ENCODE measurements at places on chromosomes 7 and 10.
A peak's percentile ranks its signal among the peaks of the same experiment; 100 is the strongest.

- no peak for DNase-seq
These were observed 263.7 kb downstream of the IPMK start for GRCh38 chr10:58003945-58004344.

DNA sequence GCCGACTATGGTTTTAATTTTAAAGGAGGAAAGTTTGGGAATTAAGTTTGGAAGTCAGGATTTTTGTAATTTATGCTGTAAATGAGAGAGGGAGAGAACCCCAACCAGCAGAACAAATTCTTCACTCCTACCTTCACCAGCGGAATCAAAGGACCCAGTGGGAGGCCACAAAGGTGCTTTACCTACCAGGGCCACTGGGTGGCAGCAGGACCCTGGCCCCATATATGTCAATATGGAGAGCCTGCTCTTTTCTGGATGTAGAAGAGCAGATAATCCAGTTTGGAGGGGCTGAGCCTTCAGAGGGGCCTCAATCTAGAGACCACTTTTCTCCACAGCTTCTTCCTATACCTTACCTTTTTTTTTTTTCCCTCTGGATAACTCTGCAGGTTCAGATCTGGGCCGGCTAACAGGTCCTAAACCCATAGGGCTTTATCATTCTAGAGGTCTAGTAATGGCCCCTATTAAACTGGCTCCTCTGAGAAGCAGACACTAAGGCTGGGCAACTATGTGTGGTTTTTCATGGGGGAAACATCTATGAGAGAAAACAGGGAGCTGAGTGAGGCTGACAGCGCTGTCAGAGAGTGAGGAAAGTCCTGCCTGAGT lies 8.5 kb upstream of the SCD start:
- peak; percentile 74 for DNase-seq

- peak; percentile 46 for DNase-seq
These were observed 205.8 kb upstream of the FRMD4A start for GRCh38 chr10:14536241-14537213.

- DNase-seq = no peak
These were observed 3.2 kb upstream of the FGFR2 start for GRCh38 chr10:121601458-121601857.

- no peak for DNase-seq
These were observed 161.1 kb downstream of the RPS24 start for GRCh38 chr10:78194539-78195402.

DNA sequence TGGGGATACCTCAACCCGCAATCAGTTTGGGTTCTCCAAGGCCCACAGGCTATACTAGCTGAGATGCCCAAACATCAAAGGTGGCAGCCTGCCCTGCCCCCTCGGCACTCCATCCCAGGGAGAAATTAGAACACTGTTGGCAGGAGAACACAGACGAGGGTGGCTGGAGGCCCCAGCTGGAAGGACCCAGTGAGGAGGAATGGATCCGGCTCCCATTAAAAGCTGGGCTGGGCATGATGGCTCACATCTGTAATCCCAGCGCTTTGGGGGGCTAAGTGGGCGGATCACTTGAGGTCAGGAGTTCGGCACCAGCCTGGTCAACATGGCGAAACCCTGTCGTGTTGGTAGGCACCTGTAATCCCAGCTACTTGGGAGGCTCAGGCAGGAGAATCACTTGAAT lies 199.9 kb upstream of the GNAI1 start:
- DNase-seq = no peak
